Activated T-helper 9 cell treated with anti-CD3 and anti-CD28 coated beads, Interleukin-2, amount 50 U/mL, for 16 hours (primary cell): ENCODE measurements at places on chromosomes 11 and 22.

GRCh38 chr11:77854838-77855237 lies 33.9 kb downstream of the AAMDC start:
- no peak for DNase-seq

GRCh38 chr11:45036010-45036409 lies 85.3 kb upstream of the TP53I11 start:
- no peak for DNase-seq

GRCh38 chr22:45124176-45124847 lies 39.4 kb upstream of the NUP50 start:
- DNase-seq, result no peak

DNA sequence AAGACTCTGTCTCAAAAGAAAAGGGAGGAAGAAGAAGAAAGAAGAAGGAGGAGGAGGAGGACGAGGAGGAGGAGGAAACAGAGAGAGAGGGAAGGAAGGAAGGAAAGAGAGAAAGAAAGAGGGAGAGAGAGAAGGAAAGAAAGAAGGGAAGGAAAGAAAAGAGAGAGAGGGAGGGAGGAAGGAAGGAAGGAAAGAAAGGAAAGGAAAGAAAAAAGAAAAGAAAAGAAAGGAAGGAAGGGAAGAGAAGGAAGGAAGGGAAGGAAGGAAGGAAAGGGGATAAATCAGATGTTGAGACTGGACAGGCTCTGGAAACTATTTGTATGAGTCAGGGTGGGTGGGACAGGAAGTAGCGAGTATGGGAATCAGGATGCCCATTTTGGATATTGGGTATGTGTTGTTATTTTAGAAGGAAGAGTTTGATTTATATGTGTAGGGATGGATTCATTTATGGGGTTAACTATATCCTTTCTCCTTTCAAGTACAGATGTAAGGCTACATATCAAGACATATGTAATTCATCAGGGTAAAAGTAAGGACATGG lies 6.0 kb upstream of the RPL3 start:
- DNase-seq, result no peak

- peak; percentile 34 for DNase-seq
Measured at GRCh38 chr22:21712751-21713427, 22.7 kb downstream of the YPEL1 start.

DNA sequence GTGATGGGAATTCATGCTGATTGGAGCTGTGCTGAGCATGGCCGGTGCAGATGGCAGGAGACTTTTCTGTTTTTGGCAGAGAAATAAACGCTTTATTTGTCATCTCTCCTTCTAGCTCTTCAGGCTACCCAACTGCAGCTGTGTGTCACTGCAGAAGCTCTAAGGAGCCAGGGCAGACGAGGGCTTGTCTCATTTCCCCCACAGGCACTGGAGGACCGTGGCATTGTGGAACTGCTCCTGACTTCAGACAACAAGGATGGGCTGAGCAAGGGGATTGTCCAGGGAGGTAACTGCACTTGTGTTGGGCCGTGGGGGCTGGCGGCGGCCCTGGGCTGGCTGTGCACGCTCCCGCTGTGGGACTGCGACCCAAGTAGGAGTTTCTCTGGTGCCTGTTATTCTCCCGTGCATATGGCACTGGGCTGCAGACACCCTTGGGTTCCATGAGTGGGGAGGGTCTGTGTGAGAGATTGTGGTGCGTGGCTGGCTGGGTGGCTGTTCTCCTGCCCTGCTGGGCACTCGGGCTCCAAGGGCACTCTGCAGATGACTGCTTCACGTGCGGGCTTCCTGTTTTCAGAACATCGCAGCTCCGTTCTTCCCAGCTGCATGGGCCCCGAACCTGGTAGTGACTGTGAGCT lies 27.2 kb downstream of the GLB1L2 start:
- no peak for DNase-seq

- DNase-seq, result no peak
Measured at GRCh38 chr22:11613898-11614755, 3913.9 kb upstream of the OR11H1 start.

GRCh38 chr11:120390585-120390922 lies 54.3 kb downstream of the ARHGEF12 start:
- no peak for DNase-seq

- no peak for DNase-seq
Measured at GRCh38 chr11:109306322-109306721, 115.7 kb upstream of the C11orf87 start.

GRCh38 chr22:25193130-25193529 lies 6.5 kb upstream of the CRYBB3 start:
- DNase-seq, result no peak

DNA sequence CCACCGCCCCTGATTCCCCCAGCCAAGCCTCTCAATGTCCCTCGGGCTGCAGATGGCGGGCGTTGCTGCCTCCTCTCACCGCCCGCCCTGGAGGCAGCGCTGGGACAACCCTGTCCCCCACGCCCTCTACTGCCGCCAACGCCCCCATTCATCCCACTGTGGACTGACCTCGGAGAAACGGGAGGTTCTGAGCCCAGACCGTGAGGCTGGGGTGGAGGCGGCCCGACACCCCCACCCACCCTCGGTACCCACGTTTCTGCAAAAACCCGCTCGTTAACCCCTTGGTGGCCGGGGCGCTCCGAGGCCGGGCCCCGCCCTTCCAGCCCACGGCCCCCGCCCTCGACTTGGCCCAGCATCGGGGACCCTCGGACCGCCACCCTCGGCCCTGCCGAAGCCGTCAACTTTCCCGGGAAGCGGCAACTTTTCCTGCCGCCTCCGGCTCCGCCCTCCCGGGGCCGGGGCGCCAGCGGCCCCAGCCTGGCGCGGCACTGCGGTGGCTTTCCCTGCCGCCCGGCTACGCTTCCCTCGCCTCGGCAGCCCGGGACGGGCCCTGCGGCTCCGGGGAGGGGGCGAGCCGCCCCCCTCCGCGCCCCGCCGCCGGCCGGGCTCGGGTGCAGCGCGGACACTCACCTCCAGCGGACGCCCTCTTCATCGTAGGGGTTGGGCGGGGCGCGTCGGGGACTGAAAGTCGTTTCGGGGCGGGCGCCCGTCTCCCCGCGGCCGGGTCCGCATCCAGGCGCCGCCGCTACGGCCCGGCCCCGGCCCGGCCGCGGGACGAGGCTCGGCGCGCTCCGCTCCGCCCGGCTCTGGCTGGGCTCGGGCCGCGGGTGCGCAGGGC lies 458 bp downstream of the RTN4R start:
- no peak for DNase-seq
